Motor neuron (in vitro differentiated cells): ENCODE measurements at places on chromosomes 13 and 19.

DNA sequence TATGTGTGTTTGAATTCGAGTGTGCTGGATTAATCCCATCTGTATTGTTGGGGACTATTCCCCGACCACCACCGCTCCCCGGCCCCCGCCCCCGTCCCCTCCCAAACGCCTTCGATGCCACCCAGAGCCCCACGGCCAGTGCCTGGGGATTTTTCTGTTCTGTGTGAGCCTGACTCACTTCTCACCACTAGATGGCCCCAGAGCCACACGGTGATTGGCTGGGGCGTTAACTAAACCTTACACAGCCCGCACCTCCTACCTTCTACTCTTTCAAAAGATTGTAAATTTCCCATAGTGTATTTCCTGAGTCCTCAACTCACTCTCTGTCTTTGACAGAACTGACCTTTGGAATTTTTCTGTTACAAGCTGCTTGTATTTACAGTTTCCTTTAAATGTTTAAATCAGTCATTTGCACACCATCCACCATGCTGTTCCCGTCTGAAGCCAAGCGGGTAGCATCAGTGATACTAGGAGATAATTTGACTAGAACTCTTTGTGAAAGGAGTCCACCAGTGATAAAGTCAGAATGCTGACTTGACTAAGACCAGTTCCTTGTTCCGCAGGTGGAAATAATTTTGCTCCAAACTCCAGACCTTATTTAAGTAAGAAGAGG lies 61.4 kb downstream of the RFX2 start:
- ATAC-seq: peak; percentile 100

- no peak for ATAC-seq
These were observed 27.5 kb downstream of the MICU2 start for GRCh38 chr13:21576426-21576825.

GRCh38 chr19:28553005-28553404 lies 659.9 kb downstream of the UQCRFS1 start:
- no peak for ATAC-seq

DNA sequence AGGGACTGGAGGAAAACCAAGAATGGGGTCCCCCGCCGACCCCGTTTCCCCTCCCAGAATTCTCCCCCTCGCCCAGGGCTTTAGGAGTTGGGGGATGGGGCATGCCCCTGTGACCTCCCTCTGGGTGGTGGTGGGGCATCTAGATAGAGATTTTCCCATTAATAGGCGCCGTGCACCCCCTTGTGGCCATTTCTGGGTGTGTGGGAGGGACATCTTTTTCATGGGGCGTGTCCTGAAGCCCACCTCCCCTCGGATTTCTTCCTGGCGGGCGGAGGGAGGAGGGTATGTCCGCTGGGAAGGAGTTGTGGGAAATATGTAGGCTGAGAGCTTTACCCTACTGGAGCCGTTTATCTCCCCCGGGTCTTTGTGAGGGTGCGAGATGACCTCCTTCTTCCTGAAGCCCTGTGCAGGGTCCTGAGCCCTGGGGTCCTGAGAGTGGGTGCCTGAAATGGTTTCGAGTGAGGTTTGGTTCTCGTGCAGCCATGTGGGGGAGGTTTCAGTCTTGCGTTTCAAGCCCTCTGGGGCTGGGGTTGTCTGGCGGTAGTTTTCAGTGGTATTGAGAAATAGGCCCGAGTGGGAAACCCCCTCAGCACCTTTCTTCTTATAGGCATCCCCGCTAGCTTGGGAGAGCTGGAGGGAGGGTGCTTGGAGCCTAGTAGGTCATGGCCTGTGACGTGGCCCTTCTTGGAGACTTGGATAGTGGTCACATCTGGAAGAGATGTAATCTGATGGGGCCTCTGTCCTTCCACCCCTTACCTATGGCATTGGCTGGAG lies 1.0 kb downstream of the PRMT1 start:
- no peak for ATAC-seq

DNA sequence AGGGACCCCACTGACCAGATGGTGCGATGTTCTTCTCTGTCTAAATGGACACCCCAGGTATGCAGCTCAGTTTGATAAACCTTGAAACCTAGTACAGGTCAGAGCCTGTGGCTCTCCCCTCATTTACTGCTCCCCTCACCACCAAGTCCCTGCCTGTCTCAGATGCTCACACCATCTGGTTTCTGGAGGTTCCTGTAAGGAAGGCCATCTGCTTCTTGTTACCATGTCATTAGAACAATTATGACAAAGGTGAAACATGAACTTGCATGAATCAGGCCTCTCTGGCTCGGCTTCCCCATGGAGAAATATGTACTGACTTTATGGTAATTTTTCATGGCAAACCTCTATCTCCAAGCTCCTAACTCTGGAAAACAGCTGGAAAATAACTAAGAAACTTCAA lies 965.7 kb downstream of the UQCRFS1 start:
- no peak for ATAC-seq

GRCh38 chr19:35216833-35217648 lies 11.5 kb downstream of the FAM187B start:
- ATAC-seq: no peak

DNA sequence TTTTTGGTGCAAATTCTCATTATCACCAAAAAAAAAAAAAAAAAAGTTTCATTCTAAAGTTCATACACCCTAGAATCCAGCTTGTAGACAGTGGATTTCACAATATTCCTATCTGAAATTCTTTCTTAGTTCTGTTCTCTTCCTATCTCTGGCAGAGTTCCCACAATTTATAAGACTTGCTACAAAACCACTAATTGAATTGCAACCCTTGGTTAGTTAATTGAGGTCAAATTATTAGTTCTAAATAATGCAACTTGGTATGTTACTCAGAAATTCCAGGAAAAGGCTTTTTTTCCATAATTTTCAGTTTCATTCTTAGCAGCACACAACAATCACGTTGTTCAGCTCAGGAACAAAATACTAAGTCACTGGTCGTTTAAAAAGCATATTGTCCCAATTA lies 58.5 kb downstream of the SPATA13 start:
- ATAC-seq: no peak

DNA sequence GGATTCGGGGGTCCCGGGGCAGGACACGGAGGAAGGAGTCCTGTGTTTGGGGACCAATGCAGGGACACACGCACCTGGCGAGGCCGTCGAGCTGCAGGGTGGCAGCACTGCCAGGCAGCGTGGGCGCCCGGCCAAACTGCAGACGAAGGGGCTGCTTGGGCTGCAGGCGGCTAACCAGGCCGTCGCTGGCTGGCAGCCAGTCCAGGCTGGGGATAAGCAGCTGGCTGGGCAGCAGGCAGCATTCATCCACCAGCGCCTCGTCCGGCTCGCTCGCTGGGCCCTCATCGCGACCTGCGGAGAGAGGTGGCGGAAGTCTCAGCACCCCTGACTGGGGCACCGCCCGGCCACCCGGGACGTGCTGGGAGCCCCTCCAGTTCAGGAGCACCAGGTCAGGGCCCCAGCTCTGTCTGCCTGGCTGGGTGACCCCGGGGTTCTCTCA lies 11.5 kb downstream of the CFD start:
- no peak for ATAC-seq

- no peak for ATAC-seq
These were observed 11.0 kb upstream of the JUND start for GRCh38 chr19:18292462-18292809.

GRCh38 chr13:19759669-19760068 lies 23.1 kb downstream of the PSPC1 start:
- no peak for ATAC-seq

DNA sequence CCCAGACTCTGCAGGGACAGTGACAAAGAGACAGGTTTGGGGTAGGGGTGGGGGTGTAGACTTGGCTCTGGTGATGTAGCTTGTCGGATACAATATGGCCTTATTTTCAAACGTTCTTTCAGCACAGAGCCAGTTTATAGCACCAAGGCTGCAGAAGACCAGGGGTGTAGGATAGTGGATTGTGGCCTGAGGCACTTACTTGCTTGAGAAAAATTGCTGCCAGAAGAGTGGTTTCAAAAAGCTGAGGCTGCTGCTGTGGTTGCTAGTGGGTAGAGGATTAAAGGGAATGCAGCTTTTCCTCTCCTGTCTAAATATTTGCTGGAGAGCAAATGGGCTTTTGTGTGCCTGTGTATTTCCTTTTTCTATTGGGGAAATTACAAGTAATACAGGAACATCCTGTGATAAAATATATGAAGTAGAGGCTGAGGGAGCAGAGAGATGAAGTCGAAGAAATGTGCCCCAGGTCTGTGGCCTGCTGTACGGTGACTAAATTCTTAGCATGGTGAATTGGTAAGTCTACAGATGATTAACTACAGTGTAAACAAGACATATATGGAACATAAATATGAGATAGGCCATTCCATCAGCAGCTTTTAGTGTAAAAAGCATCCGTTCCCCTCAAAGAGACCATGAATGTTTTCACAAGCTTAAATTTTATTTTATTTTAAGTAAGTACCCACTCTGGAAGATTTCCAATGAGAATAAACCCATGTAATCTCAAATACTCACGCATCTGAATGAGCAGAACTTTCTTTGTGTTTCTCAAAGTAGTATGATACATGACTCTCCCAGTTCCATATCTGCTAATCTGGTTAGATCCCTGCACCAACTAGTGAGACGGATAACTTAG lies 112.9 kb downstream of the LRCH1 start:
- ATAC-seq: peak; percentile 31

DNA sequence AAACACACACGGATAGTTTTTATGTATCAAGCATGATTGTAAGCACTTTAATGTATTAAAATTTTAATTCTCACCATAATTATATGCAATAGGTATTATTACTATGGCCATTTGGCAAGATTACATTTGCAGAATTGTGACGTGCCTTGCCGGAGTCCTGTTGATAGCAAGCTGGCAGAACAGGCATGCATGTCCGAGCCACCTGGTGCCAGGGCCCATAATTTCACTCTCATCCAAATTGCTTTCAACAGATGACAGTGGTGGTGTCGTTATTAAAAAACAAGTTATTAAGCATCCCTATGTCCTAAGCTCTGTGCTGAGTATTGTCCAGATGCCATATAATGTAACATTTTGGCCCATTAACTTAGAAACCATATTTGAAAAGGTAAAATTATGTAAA lies 374.3 kb downstream of the FOXO1 start:
- ATAC-seq: no peak

DNA sequence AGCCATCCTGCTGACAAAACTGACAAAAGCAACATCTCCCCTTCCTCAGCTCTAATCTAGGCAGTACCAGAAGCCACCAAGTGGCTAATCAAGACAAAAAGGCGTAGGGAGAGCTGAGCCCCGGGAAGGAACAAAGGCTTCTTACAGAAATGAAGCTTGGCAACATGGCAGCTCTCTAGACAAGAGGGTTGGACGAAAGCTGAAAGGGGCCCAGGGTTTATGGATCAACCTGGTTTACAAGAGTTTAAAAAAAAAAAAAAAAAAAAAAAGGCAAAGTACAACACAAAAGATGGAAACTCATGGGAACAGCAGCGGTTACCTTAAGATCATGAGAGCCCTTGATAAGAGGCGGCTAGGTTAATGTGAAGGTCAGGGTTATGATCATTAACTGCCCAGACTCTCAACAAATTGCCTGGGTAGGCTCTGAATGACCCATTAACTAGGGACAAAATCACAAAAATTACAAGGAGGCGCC lies 14.0 kb downstream of the ZC3H4 start:
- ATAC-seq: no peak

DNA sequence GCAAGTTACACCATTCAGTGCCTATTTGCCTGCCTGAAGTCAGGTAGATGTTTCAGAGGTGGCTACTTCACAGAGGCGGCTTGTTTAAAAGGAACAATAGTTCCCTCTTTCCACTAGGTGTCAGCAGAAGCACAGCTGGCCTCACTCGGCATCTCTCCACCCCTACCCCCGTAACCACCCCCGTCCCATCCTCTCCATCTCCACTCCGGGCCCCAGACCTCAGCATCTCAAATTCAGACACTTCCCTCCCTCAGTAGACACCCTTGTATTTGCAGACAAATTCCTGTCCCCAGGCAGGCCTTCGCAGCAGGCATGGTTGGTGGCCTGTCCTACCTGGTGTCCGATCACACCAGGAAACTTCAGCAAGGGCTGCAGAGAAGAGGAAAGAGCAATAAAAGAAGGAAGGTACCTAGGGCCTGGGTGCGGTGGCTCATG lies 9.1 kb upstream of the DPP9 start:
- ATAC-seq: peak; percentile 94

DNA sequence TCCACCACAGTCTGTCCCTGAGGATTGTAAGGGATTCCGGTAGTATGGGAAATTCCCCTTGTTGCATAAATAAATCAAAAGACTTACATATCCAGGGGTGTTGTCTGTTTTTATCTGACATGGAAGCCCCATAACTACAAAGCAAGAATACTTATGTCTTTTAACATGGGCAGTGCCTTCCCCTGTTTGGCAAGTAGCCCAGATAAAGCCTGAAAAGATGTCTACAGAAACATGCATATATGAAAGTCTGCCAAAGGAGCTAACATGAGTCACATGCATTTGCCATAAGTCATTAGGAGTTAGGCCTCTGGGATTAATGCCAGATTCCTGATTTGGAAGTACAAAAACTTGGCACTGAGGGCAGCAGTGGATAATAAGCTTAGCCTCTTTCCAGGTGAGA lies 62.1 kb downstream of the ZNF737 start:
- ATAC-seq: peak; percentile 74

DNA sequence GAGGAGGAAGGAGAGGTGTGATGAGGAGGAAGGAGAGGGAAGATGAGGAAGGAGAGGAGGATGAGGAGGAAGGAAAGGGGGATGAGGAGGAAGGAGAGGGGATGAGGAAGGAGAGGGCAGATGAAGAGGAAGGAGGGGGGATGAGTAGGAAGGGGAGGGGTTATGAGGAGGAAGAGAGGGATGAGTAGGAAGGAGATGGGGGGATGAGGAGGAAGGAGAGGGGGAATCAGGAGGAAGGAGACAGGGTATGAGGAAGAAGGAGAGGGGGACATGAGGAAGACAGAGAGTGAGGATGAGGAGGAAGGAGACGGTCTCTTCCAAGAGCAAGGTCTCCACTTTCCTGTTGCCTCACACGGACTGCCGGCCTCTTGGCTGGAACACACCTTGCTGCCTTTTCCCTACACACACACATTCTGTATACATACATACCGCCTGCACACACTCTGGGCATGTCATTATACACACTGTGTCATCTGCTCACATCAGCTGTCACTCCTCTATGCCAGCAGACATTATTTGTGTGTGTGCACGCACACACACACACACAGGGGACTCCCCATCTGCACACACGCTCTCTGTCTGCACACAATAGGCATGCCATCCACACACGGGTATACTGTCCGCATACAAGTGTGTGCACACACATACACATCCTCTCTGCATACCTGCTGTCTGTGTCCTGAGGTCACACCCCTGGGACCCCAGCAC lies 11.1 kb upstream of the VSTM2B start:
- ATAC-seq: no peak

DNA sequence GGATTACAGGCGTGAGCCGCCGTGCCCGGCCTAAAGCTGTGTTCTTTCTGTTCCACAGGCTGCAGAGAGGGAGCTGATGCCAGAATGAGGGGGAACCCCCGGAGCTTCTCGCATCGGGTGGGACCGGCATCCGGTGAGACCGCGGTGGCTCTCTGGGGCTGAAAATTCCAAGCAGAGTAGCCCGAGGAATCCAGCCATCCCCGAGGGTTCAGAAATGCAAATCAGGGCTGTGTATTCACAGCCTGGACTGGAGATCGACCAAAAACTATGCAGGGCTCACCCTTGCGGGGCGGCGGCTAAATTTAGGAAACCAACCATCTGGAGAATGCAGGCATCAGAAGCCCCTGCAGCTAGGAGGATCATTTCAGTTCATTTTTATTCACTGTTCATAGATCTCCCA lies 99.2 kb downstream of the GNG7 start:
- ATAC-seq: no peak

- peak; percentile 70 for ATAC-seq
These were observed 7.2 kb downstream of the RNU6-9 start for GRCh38 chr19:900302-901111.
